A549 treated with dexamethasone at 1 μM for 4 hours (cell line): ENCODE measurements at places on chromosomes 3 and 15. TPM values are rescaled to one million over a fixed set of nuclear protein-coding genes. Genes with fewer than 3 reads are reported as not detected.

CAMP gene
- total RNA-seq, result 0.13 to 0.15 TPM in 2 of 5 replicates, not detected in the others

SLC41A3 gene
- 22.7 to 25.4 TPM (median 23.9 TPM) in 5 replicates for total RNA-seq

ATOSA gene
- total RNA-seq, result 7.0 to 10.7 TPM (median 9.0 TPM) in 5 replicates

TM4SF1 gene
- total RNA-seq, result 839 to 1,636 TPM (median 1,052 TPM) in 5 replicates

IL20RB gene
- total RNA-seq, result 0.87 to 1.6 TPM (median 0.97 TPM) in 5 replicates

CIB2 gene
- 27.4 to 28.1 TPM (median 27.9 TPM) in 5 replicates for total RNA-seq

TF gene
- 0.50 to 2.0 TPM (median 1.2 TPM) in 5 replicates for total RNA-seq

CD86 gene
- 0.12 TPM in 1 of 5 replicates, not detected in the others for total RNA-seq

STRC gene
- 0.04 to 0.15 TPM (median 0.08 TPM) in 5 replicates for total RNA-seq
